ENCODE measurements at places on chromosomes 1 and 21.

- DNase-seq, result no peak
These were observed 127.8 kb downstream of the LMX1A start for GRCh38 chr1:165228676-165229075.

- no peak for DNase-seq
These were observed 41.2 kb upstream of the TTC22 start for GRCh38 chr1:54842206-54842915.

DNA sequence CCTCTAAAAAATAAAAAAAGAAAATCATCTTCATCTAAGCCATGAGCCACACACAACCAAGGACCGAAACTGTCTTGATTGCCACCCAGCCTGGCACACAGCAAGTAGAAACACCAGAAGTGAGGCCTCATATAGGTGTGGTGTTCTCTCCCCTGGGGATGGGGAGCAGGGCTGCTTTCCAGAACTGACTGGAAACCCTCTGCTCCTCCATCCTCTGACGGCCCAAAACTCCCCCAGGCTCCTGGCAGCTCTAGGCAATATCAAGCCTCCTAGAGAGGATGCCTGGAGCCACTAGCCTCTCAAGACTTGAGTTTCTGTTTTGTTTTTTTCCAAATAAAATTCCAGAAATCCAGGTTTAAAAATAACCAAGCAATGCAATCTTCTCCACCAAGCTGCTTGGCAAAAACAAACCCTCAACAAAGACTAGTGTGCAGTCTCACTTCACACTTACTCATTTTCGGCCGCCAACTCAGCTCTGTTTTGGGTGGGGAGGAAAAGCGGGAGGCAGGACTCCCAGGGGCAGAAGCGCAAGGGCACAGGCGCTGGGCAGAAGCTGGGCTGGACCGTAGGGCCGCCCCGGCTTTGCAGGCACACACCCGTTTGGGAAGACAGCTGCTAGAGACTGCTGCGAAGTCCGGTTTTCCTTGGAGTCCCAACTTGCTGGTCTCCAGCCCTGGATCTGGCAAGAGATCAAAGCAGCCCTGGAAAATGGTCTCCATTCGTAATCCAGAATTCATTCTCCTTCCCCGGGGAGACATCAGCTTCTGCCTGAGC lies 78.2 kb upstream of the CAPZB start:
- no peak for DNase-seq

DNA sequence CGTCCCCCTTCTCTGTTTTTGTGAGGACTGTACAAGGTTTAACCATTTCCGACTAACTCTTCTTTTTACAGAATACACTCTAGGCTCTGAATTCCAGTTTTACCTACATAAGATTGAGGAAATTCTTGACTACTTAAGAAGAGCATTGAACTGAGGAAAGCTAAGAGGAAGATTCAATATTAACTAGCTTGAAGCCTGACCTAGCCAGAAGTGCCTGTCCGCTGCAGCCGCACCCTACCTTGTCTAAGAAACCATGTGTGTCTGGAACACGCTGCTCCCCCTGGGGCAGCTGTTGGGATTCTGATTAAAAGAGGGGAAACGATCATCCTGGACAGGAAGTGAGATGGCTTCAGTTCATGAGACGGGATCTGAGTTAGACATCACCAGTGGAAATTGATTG lies 28.9 kb downstream of the CA6 start:
- no peak for DNase-seq

DNA sequence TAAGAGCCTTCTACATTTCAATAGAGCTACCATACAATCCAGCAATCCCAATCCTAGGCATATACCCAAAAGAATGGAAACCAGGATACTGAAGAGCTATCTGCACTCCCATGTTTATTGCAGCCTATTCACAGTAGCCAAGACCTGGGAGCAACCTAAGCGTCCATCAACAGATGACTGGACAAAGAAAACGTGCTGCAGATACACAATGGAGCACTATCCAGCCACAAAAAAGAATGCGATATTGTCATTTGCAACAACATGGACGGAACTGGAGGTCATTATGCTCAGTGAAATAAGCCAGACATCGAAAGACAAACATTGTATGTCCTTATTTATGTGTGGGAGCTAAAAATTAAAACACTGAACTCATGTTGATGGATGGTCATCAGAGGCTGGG lies 115.3 kb downstream of the HLCS start:
- DNase-seq, result no peak

All from activated naive CD8-positive, alpha-beta T cell treated with anti-CD3 and anti-CD28 coated beads for 36 hours (primary cell).